Activated naive CD4-positive, alpha-beta T cell (primary cell): ENCODE measurements at places on chromosomes 6 and 20.

DNA sequence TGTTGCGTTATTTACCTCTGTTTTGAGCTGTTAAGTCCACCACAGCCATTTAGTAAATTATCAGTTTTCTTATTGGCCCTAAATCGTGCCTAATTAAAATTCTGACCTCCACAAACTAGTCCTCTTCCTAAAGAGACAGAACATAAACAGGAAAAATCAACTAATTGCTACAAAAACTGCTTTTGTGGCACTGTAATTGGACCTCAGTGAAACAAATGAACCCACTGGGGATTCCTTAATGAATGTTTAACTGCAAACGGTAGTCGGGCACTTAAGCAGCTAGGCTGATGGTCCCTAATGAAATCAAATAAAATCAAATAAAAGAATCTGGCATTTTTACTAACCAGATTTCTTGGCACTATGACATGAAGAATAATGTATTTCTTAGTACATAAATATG lies 513.4 kb upstream of the SLC35B3 start:
- DNase-seq, result no peak

- DNase-seq, result no peak
These were observed 348.7 kb downstream of the CD83 start for GRCh38 chr6:14466278-14466677.

GRCh38 chr6:99165838-99166237 lies 183.6 kb downstream of the FAXC start:
- DNase-seq, result no peak

- no peak for DNase-seq
These were observed 18.9 kb downstream of the PHACTR2 start for GRCh38 chr6:143696664-143697000.

- no peak for DNase-seq
These were observed 230.0 kb upstream of the SULF2 start for GRCh38 chr20:48015141-48015910.
